Ascending aorta (tissue), 2 donors: ENCODE measurements at places on chromosomes 6 and 20.

DNA sequence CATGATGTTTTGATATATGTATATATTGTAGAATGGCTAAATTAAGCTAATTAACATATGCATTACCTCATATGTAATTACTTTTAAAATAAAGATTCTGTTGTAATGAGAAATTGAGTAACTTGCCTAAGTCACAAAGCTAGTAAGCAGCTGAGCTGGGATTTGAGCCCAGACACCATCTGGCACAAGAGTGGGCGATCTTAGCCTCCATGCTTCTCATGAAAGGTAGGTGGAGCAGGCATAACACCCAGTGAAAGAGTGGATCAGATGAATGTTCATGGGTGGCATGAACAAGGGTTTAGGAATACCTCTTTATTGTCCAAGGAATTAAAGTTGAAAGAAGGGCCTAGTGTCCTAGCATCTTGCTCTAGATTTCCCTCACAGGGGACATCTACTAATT is 365.4 kb downstream of the TFAP2B start:
- DNase-seq, result no peak

DNA sequence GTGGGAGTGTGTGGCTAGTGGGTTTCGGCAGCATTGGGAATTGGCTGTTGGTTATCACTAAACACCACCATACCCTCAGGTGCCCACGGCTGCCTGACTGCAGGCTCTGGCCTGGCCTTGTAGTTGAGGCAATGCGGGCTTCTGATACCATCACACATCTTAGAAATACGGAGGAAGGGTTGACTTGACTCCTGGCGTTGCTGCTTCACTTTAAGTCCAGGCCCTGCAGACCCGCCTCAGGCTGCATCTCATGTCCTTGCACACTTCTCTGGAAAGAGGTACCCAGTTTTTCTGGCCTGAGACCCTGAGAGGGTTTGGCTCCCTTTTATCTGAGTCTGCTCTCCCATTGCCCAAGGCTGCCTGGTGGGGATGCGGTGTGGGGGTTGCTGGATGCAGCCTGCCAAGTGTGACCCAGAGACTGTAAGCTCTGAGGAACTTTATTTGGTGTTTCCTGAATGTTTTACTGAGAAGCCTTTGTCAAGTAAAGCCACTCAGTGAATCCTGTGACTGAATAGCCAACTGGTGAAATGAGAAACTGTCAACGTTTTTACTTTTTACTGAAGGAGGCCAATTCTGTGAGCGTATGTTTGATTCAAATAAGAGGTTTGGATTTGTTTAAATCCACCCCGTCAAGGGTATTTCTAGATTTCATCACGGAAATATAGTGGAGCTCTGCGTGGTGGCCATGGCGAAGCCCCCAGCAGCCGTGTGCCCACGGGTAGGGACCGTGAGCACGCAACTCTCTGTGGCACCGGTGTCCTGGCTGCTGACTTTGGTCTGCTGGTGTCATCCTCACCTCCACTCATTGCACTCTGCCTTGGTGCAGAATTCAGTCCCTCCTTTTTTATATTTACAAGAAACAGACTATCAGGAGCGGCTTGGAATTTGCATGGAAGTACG is 160.1 kb downstream of the DTNBP1 start:
- no peak for DNase-seq

GRCh38 chr20:46218656-46219055 is 89.6 kb downstream of the CDH22 start:
- DNase-seq, result no peak

DNA sequence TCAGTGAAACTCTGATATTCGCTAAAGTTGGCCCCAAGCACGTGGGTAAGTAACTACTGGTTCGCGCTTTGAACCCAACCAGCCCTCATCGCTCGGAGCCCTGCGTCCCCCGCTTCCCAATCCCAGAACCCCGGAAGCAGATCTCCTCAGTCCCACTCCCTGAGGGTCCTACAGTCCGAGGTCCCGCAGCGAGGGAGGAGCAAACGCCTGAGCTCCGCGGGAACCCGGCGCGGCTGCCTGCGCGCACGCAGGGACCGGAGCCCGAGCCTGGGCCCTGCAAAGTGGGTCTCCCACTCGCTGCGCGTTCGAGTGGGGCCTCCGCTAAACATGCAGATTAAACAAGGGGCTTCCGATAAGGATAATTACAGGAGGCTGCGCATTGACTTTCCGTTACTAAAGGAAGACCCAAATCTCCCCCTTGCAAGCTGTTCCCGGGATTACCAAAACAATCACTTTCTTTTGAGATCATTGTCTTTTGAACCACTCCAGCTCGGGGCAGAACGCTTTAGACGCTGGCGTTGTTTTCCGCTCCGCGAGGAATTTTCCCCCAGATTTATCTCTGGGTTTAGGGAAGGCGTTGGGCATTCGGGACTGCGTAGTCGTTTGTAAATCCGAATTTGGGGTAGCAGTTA is 1.3 kb upstream of the VSX1 start:
- DNase-seq, result no peak

- peak; percentile 66 for DNase-seq
Observed at GRCh38 chr6:11202513-11203305, 29.8 kb downstream of the NEDD9 start.

DNA sequence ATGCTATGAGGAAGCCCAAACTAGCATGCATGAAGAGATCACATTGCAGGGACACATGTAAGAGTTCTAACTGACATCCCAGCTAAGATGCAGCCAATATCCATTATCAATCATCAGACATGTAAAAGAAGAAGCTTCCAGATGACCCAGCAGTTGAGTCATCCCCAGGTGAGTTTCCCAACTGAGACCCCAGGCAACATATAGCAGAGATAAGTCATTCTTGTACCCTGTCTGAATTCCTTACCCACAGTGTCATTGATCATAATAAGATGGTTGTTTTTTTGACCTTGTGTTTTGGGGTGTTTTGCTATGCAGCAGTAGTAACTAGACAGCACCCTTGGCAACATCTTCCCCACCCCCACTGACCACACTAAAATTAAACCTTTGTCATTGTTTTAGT is 18.9 kb downstream of the SIRPD start:
- DNase-seq, result no peak

DNA sequence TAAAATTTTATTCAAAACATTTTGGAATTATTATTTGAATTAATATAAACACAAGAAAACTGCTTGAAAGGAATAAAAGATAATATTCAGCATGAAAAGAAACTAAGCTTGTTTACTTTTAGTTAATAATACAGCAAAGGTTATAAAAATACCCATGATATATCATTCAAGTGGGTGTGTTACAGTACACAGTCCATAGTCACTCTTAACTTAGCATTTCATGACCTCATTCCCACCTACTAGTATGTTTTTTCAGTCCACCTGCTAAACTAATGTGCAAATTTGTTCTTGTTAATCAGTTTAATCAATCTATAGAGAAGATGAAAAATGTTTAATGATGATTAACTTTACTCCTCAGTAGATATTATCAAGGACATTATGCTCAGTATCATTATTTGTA is 841.4 kb upstream of the EPHA7 start:
- DNase-seq, result no peak

- DNase-seq, result no peak
Observed at GRCh38 chr20:9588706-9589105, 74.3 kb downstream of the LAMP5 start.

- no peak for DNase-seq
Observed at GRCh38 chr6:11785774-11786579, 7.4 kb upstream of the ADTRP start.

DNA sequence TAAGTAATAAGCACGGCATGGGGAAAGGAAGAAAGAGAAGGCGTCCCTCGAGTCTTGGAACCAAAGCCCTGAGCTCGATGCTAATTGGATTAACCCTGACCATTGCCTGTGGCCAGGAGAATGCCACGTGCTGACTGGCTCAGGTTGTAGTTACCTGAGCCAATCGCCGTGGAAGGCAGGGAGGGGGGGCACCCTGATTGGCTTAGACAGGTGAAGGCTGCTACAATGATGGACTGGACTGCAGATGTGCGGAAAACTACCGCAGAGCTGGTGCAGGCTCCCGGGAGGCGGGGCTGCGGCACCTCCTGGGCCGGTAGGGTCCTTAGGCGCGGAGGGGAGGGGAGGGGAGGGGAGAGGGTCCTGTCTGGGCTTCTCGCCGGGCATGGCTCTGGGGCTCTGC is 121.3 kb downstream of the TFAP2C start:
- DNase-seq, result no peak

GRCh38 chr20:64064145-64064698 is 1.2 kb downstream of the TCEA2 start:
- no peak for DNase-seq

DNA sequence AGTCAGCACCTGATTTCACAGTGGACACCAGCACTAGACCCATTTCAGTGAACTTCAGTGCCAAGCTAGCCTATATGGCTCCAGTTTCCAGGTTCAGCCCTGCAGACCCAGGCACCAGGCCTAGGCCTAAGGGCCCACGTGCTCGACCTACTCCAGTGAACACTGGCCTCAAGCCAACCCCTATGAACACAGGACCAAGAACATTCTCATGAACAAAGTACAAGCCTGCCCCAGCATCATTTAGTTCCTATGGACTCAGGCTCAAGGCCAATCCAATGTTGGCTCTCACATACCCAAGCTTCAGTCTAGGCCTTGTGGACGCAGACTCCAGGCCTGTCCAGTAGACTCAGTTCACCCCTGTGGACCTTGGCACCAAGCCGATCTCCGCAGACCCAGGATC is 385.5 kb downstream of the DHX35 start:
- no peak for DNase-seq

- DNase-seq, result no peak
Observed at GRCh38 chr6:112802144-112802543, 455.0 kb downstream of the RFPL4B start.

DNA sequence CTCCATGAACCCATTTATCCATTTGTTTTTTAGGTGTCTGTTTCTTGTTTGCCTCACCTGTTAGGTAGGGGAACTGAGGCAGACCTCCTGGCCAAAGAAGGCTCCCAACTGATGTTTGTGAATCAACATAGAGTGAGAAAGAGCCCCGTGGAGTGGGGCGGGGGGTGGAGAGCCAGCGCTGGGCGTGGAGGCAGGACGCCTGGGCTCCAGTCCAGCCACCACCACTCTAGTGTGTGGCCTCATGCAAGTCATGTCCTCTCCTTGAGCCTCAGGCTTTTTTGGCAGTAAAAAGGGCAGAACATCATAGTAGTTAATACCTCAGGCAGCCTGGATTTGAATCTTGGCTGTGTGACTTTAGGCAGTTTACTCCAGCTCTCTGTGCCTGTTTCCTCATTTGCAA is 42.2 kb upstream of the SCRT2 start:
- DNase-seq, result no peak

DNA sequence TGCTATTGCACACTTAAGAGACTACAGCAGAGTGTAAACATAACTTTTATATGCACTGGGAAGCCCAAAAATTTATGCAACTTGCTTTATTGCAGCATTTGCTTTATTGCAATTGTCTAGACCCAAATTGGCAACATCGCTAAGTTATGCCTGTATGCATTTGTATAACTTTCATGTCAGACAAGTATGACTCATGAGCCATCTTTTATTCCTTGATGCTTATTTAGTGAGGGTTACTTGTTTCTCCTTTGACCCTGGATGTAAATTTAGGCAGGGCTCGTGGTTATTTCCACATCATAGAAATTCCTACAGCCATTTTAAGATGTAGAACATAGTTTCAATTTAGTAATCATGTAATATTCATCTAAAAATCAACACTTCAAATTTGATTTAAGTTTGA is 130.3 kb upstream of the LY86 start:
- DNase-seq, result no peak

DNA sequence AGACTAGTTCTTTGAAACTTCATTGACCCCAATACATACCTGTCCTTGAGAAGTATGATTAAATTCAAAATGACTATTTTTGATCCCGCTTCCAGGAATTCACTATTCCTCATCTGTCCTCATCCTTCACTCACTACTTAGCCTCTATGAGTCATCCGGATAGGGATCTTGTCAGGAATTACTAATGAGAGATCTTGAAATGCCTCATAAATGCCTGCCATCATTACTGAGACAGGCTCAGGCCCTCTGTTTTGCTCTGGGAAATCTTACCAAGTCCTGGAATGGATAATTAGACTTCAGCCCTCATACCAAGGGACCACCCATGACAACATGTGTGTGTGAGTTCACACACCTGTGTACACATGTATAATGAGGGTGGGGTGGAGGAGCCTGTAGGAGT is 2.8 kb upstream of the CYP24A1 start:
- no peak for DNase-seq

DNA sequence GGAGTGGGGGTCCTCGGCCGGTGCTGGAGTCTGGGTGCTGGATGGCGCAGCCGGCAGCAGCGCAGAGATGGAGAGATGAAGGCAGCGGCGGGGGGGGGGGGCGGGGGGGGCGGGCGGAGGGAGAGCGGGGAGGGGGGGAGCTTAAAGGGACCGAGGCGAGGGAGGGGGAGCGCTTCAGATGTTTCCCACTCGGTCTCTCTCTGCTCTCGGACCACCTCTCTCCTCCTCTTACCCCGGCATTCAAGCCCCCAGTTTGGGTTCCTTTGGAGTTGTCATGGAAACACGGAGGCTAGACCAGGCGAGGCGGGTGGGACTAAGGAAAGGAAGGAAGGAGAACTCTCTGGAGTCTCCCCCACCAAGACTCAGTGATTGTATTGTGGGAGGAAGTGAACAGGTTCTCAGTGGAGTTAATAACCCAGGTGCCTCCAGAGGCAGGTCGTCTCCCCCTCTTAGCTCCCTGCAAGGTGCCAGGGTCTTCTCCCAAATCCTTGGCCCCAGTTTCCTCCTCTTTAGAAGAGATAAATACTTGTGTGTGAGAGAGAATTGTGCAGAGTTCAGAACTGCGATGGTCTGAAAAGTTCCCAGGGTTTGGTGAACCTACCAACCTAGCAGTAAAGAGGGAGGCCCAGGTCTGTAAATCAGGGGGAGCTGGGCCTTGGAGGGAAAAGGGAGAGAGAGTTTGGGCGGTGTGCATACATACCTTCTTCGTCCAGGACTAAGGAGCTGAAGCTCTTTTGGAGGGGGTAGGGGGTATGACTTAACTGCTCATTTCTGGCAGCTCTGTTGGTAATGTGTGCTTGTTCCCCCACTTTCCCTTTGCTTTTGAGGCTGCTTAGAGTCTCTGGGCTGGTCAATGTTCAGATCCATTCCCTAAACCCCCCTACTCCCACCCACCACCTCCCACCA is at the start of gene PRRT1:
TSS of gene PRRT1 (minus strand) at position 77 of the 906 bp plus-strand sequence. CDS start 112 bp downstream, outside the sequence.
- DNase-seq, result no peak

DNA sequence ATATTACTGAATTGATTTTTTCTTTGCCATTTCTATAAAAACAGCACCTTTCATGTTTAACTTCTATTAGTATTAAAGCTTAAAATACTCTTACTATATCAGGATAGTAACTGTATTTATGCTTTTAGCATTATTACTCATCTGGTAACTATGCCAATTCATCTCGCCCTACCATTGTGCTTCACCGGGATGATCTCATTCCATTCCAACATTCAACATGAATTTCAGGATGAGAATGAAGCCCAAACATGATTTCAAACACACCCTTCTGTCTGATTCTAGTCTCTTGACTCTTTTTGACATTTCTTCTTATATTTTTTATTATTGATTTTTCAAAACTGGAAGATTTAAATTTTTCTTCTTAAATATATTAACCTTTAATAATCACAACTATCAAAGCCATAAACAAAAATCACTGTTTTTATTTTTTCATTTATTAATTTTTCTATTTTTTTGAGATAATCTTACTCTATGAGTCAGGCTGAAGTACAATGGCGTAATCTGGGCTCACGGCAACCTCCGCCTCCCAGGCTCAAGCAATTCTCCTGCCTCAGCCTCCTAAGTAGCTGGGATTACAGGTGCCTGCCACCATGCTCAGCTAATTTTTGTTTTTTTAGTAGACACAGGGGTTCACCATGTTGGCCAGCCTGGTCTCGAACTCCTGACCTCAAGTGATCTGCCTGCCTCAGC is 46.7 kb downstream of the GJA1 start:
- DNase-seq, result no peak
